ENCODE measurements at places on chromosomes 6 and 20.

GRCh38 chr6:56363796-56364430 is 116.5 kb upstream of the COL21A1 start:
- no peak for DNase-seq

- DNase-seq: peak; percentile 84
Measured at GRCh38 chr6:16723826-16724225, 37.4 kb downstream of the ATXN1 start.

DNA sequence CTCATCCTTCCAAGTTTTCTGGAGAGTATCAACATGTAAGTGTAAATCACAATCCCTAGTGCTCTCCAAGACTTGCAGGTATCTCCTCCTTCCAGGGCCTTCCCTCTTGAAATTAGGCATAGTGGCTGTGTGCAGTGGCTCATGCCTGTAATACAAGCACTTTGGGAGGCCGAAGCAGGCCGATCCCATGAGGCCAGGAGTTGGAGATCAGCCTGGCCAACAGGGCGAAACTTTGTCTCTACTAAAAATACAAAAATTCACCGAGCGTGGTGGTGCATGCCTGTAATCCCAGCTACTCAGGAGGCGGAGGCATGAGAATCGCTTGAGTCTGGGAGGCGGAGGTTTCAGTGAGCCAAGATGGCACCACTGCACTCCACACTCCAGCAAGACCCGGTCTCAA is 9.4 kb upstream of the ANGPT4 start:
- no peak for DNase-seq

GRCh38 chr6:1498491-1499113 is 109.2 kb downstream of the FOXF2 start:
- no peak for DNase-seq

DNA sequence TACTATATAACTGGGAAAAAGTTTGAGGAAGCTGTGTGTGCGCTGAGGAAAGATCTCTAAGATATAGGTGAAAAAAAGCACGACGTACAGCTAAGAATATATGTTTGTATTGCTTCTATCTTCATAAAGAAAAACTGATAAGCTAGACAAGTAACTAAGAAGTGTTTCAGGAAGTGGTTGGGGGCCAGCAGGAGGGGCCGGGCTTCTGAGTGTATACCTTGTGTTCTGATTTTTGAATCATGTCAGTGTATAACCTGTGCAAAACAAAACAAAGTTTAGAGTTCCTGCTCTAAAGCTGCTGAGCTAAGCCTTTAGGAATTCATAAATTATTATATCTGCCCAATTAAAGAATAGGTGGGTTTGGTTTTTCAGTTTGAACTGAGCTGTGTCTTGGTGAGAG is 7.9 kb upstream of the OSER1 start:
- DNase-seq: no peak

- DNase-seq: peak; percentile 93
Measured at GRCh38 chr6:106084106-106084988, 1.8 kb upstream of the PRDM1 start.

GRCh38 chr6:157047951-157048350 is 270.8 kb downstream of the ARID1B start:
- no peak for DNase-seq
